Activated CD4-positive, alpha-beta T cell treated with anti-CD3 and anti-CD28 coated beads for 1 hour (primary cell): ENCODE measurements at places on chromosomes 6 and 20.

DNA sequence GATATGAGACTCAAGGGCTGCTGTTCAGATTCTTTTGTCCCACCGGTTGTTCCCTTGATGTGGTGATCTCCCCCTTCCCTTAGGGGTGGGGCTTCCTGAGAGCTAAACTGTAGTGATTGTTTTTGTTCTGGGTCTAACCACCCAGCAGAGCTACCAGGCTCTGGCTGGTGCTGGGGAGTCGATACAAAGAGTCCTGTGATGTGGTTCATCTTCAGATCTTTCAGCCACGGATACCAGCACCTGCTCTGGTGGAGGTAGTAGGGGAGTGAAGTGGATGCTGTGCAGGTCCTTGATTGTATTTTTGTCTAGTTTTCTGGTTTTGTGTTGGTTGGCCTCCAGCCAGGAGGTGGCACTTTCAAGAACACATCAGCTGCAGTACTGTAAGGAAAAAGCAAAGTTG lies 801.6 kb downstream of the EPHA7 start:
- no peak for DNase-seq

DNA sequence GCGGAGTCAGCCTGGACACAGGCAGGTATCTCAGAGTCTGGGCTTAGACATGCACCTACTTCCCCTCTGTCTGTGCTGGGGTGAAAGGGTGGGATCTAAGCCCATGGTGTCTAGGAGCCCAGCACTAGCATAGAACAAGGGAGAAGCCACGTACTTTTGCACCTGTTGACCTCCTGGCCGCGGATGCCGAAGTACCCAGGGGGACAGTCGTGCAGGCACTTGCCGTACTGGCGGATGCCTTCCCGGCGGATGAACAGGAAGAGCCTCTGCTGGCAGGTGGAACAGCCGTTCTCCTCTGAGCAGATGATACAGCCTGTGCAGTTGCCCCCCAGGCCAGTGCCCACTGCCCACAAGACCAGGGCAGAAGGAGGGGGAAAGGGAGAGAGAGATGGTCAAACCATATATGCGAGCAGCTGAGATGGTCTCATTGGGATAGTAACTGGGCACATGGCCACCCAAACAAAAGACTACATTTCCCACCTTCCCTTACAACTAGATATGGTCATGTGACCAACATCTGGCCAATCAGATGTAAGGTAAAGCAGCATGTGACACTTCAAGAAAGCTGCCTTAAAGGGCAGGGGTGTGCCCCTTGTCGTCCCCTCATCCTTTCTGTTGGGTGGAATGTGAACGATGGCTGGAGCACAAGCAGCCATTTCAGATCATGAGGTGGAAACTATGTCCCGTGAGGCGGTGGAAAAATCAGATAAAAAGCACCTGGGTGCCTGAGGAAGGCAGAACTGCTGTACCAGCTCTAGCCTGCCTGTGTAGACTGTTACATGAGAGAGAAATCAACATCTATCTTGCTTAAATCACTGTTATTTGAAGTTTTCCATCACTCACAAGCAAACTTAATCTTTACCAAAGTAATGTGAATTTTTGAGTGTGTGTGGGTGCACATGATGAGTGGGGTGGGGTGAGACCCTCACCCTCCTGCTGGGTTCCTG lies 34.0 kb downstream of the RSPO4 start:
- DNase-seq, result no peak

DNA sequence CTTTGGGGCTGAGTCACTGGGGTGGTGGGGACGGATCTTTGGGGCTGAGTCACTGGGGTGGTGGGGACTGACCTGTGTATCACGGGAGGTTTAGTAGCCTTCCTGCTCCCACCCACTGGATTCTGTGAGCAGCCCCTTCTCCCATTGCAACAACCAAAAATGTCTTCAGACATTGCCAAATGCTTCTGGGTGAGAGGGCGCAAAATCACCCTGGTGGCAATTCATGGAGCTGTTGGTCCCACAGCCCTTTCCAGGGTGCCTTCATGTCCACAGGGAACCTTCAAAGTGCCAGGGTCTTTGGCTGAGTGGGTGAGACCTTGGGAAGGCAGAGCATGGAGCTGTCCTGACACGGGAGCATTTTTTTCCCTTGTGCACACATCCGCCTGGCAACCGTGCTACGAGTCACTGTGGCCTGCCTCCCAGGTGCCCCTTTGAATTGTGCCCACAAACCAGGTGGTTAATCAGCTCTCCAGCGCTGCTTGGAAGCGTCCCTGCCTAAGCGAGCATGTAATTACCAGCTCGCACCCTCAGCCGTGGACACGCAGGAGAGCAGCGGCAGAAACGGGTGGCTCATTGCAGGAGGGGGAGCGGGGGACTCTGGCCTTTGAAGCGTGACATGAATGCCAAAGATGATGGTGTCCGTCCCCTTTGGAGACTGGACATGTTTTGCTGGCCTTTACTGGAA lies 27.4 kb upstream of the APCDD1L start:
- no peak for DNase-seq

DNA sequence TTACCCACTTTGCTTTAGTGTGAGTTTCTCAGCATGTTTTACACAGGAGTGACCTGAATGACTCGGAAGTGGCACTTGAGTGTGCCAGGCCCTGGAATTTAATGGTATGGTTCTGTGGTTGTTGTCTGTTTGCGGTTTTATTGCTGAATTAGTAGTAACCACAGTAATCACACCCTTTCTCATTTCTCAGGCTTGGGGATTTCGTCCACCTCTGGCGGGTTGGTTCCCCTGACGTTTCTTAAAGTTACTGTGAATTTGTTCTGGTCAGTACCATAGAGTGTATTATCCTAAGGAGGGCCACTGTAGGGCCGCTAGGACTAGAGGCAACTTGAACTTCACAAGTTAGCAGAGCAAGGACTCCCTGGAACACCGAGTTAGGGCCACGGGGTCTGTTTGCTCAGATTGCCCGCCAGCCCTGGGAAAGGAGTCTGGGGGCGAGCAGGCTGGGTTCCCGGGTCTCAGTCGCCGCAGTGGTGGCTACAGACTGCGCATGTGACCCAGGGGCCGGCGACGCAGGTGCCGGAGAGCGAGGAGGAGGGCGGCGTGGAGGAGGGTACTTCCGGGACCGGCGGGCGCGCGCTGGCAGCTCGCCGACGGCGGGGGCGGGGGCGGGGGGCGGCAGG lies 546 bp upstream of the KLHL32 start:
- no peak for DNase-seq

DNA sequence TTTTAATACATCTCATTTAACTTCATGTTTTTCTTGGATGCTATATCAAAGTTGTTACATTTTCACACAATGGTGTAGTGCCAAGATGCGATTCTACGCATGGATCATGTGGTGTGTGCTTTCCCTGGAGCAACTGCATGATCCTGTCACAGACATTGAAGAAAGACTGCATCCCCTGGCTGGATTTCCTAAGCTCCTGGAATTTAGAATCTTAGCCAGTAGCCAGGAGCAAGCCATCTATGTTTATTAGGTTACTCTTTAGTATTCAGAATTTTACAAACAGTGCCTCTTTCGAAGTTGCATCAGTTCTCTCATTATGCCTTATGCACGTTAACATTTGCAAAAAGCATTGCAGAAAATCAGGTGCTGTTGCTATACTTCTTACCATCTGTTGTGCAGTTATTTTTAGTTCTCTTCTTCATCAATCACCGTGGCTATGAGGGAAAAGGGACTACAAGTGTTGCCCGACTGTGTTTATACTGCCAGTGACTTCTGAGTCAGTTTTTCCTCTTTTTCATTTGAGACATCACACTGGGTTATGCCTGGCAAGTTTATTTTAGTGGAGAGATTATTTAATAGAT lies 584.2 kb downstream of the BCKDHB start:
- DNase-seq, result no peak

DNA sequence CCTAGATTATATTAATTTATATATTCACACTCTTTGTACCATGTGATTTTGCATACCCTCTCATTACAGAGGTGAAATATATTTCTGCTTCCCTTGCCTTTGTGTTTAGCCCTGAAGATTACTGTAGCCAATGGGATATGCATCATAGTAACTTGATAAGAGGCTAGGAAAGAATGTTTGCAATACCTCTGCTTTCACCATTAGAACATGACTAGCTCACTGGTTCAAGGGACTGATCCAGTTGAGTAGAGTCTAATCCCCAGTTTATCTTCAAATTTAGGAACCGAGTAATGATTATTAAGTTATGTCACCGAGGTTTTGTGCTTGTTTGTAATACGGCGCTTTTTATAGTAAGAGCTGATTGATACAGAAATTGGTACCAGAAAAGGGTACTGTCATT lies 552.6 kb upstream of the GJE1 start:
- DNase-seq, result no peak

- DNase-seq, result no peak
These were observed 114.5 kb downstream of the MAP3K5 start for GRCh38 chr6:136677822-136678221.

DNA sequence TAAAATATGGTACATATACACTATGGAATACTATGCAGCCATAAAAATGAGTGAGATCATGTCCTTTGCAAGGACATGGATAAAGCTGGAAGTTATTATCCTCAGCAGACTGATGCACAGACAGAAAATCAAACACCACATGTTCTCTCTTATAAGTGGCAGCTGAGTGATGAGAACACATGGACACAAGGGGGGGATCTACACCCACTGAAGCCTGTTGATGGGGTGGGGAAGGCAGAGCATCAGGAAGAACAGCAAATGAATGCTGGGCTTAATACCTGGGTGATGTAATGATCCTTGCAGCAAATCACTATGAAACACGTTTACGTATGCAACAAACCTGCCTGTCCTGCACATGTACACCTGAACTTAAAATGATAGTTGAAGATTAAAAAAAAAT lies 71.3 kb downstream of the MANEA start:
- no peak for DNase-seq

DNA sequence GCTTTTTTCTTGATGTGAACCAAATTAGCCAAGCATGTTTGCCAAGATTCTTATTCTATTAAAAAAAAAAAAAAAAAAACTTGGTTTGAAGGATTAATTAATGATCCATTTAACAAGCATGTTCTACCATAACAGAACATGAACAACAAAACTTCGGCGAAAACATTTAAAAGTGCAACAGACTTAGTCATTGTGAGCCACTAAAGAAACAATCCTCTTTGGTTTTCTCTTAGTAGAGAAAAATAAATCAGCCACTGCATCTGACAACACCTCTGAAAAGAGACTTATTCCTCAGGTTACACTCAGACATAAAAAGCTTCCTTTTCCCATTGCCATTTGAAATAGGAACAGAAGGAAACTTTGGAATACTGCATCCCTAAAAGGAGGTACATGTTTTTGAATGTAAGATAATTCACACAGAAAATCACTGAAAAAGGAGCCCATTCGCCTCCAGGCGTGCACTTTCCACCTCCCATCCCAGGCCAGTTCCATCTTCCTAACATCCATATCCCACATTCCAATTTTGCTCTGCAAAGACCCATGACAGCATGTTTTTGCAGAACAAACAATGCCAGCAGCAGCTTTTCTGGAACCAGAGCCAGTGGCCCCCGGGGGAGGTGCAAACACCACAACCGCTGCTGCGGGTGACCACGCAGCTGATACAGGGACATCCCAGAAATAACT lies 79.5 kb downstream of the ZMYND8 start:
- no peak for DNase-seq

DNA sequence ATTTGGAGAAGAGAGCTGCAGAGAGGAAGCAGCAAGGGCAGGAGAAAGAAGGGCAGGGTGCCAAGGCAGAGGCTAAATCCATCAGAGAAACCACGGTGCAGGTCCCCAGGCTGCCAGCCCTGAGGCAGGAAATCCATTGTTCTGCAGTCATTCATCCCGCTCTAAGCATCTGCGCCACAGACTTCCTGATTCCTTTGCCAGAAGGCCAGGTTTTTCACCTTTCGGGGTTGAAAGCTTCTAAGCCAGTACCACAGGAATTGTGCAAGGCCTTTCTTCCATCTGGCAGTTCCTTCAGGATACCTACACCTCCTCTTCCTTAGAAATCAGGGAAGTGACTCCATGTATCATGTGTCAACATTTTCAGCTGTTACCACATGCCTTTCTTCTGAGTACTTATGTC lies 45.6 kb downstream of the ADGRF5 start:
- no peak for DNase-seq

DNA sequence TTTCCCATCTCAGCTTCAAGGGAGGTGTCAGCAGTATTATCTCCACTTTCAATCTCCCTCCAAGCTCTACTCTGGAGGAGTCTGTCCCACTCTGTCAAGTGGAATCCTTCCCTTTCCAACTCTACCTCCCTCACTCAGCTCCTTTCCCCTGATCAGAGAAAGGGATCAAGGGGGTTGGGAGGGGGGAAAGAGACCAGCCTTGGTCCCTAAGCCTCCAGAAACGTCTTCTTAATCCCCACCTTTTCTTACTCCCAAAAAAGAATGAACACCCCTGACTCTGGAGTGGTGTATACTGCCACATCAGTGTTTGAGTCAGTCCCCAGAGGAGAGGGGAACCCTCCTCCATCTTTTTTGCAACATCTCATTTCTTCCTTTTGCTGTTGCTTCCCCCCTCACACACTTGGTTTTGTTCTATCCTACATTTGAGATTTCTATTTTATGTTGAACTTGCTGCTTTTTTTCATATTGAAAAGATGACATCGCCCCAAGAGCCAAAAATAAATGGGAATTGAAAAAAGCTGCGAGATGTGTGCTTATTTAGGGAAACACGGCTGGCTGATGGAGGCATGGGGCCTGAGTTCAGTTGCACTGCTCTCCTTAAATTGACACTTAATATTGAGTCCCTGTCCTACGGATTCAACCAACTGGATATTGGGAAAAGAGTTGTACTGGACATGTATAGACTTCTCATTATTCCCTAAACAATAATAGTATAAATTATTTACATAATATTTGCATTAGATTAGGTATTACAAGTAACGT lies 4.9 kb downstream of the TUBB start:
- no peak for DNase-seq

GRCh38 chr6:19906171-19906570 lies 69.0 kb downstream of the ID4 start:
- no peak for DNase-seq

DNA sequence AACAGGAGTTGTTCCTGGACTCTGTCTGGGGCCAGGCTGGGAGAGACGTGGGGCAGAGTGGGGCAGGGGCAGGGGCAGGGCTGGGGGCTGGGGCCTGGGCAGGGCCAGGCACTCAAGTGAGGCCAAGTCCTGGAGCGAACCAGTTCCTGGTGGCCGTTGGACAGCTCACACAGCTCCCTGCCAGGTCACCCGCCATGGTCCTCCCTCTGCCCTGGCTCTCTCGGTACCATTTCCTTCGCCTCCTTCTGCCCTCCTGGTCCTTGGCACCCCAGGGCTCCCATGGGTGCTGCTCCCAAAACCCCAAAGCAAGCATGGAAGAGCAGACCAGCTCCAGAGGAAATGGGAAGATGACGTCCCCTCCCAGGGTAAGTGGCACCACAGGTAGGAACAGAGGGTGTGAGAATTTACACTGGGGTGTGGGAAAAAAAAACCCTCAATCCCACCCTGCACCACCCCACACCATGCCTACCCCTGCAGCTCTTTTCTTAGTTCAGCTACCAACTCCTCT lies at the start of gene MCCD1:
MCCD1 (plus strand) TSS at position 142 of the 508 bp plus-strand sequence; CDS start at position 195, 53 bp downstream.
- DNase-seq, result no peak
